Activated T-cell treated with anti-CD3 and anti-CD28 coated beads, Interleukin-2, amount 50 U/mL, for 72 hours (primary cell): ENCODE measurements at places on chromosomes 7 and 10. TPM values are rescaled to one million over a fixed set of nuclear protein-coding genes. Genes with fewer than 3 reads are reported as not detected.
A peak's percentile ranks its signal among the peaks of the same experiment; 100 is the strongest.

DNA sequence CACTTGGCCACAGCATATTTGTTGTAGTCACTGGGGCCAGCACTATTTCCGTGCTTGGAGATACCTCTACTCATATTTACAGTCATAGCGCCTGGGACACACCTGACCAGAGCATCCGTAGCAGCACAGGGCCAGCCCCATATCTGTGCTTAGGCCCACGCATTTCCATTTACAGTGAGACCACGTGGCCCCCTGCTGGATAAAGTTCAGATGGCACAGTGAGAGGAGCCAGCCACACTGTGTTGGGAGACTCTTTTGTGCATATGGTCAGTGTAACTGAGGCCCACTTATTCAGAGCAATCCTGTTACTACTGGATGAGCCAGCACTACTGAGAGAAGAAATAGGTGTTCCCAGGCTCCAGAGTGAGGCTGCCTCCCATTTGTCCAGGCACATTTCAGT is 455.3 kb downstream of the REEP3 start:
- peak; percentile 47 for DNase-seq

DNA sequence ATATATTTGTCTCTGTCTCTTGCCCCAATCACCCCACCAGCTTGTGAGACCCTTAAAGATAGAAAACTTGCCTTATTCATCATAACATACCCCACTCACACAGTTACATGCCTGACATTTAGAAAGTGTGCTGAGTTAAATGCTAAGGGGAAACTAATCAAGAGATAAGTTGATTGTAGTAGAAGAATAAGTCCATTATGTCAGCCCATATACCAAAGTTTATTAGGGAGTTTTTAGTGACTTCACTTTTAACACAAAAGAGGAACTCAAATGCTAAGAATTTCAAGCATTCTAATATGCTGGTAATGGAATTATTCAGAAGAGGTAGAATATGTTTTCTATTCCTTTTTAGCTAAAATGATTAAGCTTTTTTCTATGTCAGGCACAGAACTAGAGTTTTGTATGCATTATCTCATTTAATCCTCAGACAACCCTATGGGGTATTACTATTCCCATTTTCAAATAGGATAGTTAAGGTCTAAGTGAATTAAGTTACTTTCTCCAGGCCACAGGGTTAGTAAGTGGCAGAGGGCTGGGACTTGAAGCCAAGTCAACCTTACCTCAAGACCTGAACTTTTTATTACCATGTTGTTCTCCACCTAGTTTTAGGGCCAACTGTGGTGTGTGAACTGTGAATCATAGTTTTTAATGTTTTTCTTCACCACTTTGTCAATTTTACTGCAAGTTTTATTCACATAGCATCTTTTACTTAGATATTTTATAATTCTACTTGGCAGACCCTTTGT is 19.6 kb downstream of the ASAH2 start:
- DNase-seq = no peak

Gene ODAD2
- total RNA-seq = 0.10 TPM

DNA sequence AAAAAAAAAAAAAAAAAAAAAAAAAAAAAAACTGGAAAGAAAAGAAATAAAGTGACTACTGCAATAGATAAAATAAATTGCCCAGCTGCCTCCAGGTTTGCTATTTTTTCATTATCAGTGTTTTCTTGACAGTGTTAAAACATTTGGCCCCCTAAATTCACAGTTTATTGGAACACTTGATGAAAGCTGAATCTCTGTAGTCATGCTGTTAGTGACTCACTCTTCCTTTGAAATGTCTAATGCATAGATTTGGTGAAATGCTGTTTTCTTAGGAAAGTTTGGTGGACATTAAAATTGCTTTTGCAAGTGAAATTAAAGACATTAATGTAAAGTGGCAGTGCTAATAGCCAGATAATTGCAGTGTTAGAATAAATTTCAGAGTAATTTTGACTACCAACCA is 785.2 kb downstream of the NRG3 start:
- DNase-seq = no peak

Gene MKI67
- total RNA-seq = 217 TPM

Gene NME8
- not detected for total RNA-seq

Gene RHOBTB1
- total RNA-seq = 0.77 TPM

DNA sequence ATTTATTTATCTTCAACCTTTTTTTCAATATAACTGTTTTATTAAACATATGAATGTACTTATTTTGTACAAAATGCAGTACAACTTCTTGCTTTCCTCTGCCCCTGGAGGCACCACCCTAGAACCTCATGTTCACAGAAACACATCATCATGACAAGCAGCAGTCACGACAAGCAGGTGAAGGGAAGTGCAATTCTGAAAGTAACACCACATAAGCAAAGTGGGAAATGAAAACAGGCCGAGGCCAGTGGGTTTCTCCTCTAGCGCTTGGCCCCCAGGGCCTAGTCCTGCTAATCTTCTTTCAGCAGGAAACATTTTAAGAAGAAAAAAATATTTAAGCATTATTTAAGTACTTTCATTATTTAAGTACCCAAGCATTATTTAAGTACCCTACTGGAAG is 598.1 kb downstream of the SH2D4B start:
- DNase-seq = no peak
